ENCODE measurements at places on chromosomes 7 and 10.

DNA sequence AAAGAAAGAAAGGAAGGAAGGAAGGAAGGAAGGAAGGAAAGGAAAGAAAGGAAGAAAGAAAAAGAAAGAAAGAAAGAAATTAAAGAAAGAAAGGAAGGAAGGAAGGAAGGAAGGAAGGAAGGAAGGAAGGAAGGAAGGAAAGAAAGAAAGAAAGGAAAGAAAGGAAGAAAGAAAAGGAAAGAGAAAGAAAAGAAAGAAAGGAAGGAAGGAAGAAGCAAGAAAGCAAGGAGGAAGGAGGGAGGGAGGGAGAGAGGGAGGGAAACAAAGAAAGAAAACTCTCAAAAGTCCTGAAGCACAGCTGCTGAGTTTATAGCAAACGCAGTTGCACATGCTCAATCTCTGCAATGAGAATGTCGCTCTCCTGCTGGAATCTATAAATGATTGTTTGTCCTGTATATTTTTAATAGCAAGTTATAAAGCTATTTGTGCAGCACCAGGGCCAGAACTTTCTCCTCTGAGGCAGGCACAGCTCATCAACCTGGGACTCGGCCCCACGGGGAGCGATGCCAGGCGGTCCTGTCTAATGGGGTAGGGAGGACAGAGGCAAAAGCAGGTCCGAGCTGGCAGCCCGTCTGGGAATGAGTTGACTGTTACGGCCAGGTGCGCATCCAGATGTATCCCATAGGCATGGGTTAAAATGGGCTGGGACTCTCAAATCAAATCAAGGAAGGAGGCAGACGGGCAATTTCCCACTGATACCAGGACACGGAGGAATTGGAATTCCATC is 118.0 kb upstream of the PFKP start:
- no peak for DNase-seq

DNA sequence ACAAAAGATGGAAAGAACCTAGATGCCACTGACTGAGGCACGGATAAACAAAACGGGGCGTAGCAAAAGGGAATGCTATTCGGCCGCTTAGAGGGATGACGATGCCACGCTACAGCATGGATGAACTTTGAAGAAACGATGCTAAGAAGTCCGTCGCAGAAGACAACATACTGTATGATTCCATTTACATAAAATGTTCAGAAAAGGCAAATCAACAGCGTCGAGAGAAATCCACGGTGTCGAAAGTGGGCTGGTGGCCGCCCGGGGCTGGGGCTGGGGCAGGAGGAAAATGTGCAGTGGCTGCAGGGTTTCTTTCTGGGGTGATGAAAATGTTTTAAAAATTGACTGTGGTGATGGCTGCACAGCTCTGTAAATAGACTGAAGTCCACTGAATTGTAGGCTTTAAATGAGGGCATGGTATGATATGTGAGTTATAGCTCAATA is 24.1 kb downstream of the GNA12 start:
- DNase-seq, result no peak

- DNase-seq, result no peak
Measured at GRCh38 chr10:110733218-110733952, 89.2 kb downstream of the RBM20 start.

DNA sequence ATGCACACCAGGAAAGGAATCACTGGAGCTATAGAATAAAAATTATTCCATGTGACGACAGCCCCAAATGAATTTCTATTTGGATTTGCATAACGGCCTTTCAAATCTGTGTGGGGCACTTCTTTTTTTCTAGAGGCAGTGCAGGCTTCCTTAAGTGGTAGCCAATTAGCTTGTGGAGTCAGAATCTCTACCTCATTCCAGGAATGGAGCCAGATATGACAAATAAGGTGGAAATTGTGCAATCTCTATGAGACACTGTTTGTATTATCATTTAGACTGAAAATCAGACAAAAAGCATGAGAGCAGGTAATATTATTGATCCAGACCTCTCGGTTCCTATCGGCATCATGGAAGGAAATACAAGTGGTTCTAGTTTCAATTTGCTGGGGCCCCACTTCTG is 78.7 kb downstream of the BEND7 start:
- no peak for DNase-seq
